Thoracic aorta (tissue), 2 donors: ENCODE measurements at places on chromosomes 7 and 10.

GRCh38 chr10:7756360-7756992 is 31.3 kb downstream of the KIN start:
- H3K4me3 ChIP-seq, result no peak overlapping the region
- no peak overlapping the region for H3K27ac ChIP-seq
- peaks cover 52% of the 10 kb centered on the region for H3K36me3 ChIP-seq
- no peaks in the 10 kb centered on the region for H3K27me3 ChIP-seq
- H3K4me1 ChIP-seq, result no peaks in the 10 kb centered on the region
- DNase-seq, result no peak

GRCh38 chr10:58385784-58386112 is 538 bp downstream of the TFAM start:
- no peaks in the 10 kb centered on the region for H3K27me3 ChIP-seq
- no peak for DNase-seq
- peaks cover 26% of the 10 kb centered on the region for H3K4me1 ChIP-seq
- peak overlapping the region; percentile 89 for H3K4me3 ChIP-seq

DNA sequence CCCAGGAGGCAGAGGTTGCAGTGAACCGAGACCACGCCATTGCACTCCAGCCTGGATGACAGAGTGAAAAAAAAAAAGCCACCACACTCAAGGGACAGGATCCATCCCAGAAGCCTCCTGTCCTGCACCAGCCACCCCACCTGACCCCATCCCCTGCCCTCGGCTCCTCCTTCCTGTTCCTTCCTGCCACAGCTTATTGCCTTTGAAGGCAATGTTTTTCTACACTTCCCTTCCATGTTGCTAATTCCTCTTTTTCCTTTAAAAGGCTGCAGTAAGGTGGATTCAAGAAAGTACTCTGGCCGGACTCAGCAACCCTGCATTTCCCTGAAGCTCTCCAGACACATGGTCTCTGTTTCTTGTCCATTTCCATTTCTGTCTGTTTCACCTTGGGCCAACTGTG is 80.9 kb downstream of the FAM171A1 start:
- H3K27ac ChIP-seq, result no peak overlapping the region
- H3K27me3 ChIP-seq, result no peaks in the 10 kb centered on the region
- H3K4me3 ChIP-seq, result no peak overlapping the region
- H3K4me1 ChIP-seq, result no peaks in the 10 kb centered on the region
- DNase-seq, result no peak

GRCh38 chr10:70804421-70804808 is 11.3 kb upstream of the SGPL1 start:
- H3K27me3 ChIP-seq, result no peaks in the 10 kb centered on the region
- no peaks in the 10 kb centered on the region for H3K36me3 ChIP-seq
- DNase-seq, result no peak
- no peak overlapping the region for H3K4me3 ChIP-seq
- no peak overlapping the region for H3K27ac ChIP-seq

DNA sequence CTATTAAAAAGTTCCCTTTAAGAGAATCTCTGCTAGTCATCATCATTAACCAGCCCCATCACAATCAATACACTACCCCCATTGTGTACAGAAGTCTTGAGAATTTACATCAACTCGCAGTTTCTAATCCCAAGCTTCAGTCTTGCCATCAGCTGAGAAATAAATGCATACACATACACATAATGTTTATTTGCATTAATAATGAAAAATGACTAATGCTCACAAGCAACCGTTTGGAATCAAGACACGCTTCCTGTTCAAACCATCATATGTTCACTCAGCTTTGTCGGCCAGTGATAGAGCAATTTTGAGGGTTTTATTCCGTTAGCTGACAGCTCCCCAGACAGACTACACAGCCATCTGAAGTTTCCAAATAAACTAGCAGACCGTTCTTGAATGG is 287.1 kb downstream of the SFMBT2 start:
- no peaks in the 10 kb centered on the region for H3K36me3 ChIP-seq
- no peak for DNase-seq
- no peaks in the 10 kb centered on the region for H3K27me3 ChIP-seq
- H3K4me1 ChIP-seq, result no peaks in the 10 kb centered on the region
- no peak overlapping the region for H3K4me3 ChIP-seq
- no peak overlapping the region for H3K27ac ChIP-seq

DNA sequence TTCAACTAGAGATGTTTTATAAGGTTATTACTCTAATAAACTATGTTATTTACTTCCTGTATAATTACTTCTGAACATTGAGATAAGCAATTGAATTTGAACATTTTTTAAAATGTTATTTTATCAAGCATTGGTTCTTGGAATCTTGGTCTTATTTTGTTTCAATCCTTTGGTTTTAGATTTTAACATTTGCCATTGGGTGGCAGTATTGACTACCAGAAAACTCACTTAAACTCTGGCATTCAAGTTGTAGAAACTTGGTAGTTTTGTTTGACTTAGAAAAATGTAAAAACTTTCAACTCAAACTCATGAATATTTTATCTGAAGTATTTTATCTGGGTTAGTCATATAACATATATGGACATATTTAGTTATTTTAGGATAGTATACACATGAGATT is 48.1 kb downstream of the ATRNL1 start:
- H3K27me3 ChIP-seq, result no peaks in the 10 kb centered on the region
- H3K27ac ChIP-seq, result no peak overlapping the region
- H3K36me3 ChIP-seq, result no peaks in the 10 kb centered on the region

GRCh38 chr7:5692112-5692844 is 89.2 kb downstream of the RNF216 start:
- H3K27ac ChIP-seq, result peak overlapping the region; percentile 96
- H3K27me3 ChIP-seq, result no peaks in the 10 kb centered on the region
- no peaks in the 10 kb centered on the region for H3K36me3 ChIP-seq

- no peaks in the 10 kb centered on the region for H3K36me3 ChIP-seq
- H3K4me1 ChIP-seq, result no peaks in the 10 kb centered on the region
- no peak for DNase-seq
- no peaks in the 10 kb centered on the region for H3K27me3 ChIP-seq
- H3K4me3 ChIP-seq, result no peak overlapping the region
Observed at GRCh38 chr7:81715984-81716588, 53.8 kb downstream of the HGF start.

DNA sequence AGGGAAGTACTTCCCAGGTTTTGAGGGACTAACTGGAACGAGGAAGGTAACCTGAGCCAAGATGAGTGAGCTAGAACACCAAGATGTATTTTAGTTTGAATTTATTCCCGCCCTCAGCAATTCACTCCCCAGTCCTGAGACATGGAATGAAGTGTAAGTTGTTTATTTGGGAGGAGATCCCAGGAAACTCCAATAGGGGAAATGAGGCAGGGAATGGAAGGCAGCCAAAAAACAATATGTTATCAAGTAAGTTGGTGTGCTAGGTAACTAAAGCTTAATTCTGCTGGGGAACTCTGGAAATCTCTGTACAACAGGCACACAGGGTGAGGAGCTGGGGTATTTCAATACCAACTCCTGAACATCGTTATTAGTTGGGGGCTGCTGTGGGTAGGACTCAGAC is 189.7 kb upstream of the HDAC9 start:
- H3K4me1 ChIP-seq, result peaks cover 21% of the 10 kb centered on the region
- no peak overlapping the region for H3K4me3 ChIP-seq
- DNase-seq, result no peak
- no peaks in the 10 kb centered on the region for H3K36me3 ChIP-seq
- no peak overlapping the region for H3K27ac ChIP-seq
- no peaks in the 10 kb centered on the region for H3K27me3 ChIP-seq

DNA sequence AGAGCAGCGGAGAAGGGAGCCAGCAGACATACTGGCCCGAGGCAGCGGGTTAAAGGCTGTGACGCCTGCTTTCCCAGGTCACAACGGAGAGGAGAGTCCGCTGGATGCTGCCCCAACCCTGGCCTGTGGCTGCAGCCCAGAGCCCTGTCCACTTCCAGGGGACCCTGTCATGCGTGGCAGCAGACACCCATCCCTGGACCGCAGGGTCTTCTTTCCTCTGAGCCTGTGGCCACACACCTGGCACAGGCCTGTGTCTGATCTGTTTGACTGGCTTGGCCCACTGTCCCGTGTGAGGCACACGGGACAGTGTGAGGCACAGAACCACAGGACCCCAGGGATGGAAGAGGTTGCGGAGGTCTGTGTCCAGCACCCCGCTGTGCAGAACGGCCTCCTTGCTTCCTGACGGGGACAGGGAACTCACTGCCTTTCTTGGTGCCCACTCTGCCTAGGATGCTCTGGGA is 42.4 kb downstream of the INSIG1 start:
- no peaks in the 10 kb centered on the region for H3K4me1 ChIP-seq
- H3K27me3 ChIP-seq, result no peaks in the 10 kb centered on the region
- H3K36me3 ChIP-seq, result no peaks in the 10 kb centered on the region
- H3K27ac ChIP-seq, result no peak overlapping the region
- no peak overlapping the region for H3K4me3 ChIP-seq
- DNase-seq, result no peak

DNA sequence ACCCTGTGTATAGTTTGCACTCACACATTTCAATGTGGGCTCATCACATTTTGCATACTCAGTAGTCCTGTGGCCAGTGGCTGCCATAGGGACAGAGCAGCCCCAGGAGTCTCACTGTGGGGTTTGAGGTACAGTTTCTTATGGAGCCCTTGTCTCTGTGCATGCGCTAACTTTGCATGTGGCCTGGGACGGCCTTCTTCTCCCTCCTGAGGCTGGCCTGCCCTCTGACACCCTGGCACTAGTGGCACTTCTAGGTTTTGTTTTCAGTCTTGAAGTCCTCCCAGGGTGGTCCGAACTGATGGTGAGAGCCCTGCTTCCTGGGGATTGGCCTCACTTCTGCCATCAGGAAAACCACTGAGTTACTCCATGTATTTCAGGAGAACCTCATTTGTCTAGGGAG is 21.2 kb downstream of the NACAD start:
- no peak overlapping the region for H3K27ac ChIP-seq
- no peak overlapping the region for H3K4me3 ChIP-seq
- no peaks in the 10 kb centered on the region for H3K27me3 ChIP-seq
- H3K4me1 ChIP-seq, result no peaks in the 10 kb centered on the region
- DNase-seq, result no peak
- peaks cover 48% of the 10 kb centered on the region for H3K36me3 ChIP-seq

GRCh38 chr7:1804310-1804709 is 134.2 kb downstream of the ELFN1 start:
- no peak overlapping the region for H3K27ac ChIP-seq
- H3K36me3 ChIP-seq, result no peaks in the 10 kb centered on the region
- H3K27me3 ChIP-seq, result no peaks in the 10 kb centered on the region
- no peak for DNase-seq
- no peak overlapping the region for H3K4me3 ChIP-seq

- no peaks in the 10 kb centered on the region for H3K4me1 ChIP-seq
- H3K27me3 ChIP-seq, result no peaks in the 10 kb centered on the region
- H3K36me3 ChIP-seq, result no peaks in the 10 kb centered on the region
- H3K27ac ChIP-seq, result no peak overlapping the region
- DNase-seq, result no peak
Observed at GRCh38 chr7:36949711-36950600, 225.7 kb upstream of the AOAH start.

GRCh38 chr7:8831376-8831775 is 398.0 kb downstream of the NXPH1 start:
- H3K4me1 ChIP-seq, result no peaks in the 10 kb centered on the region
- no peak overlapping the region for H3K4me3 ChIP-seq
- H3K27ac ChIP-seq, result no peak overlapping the region

DNA sequence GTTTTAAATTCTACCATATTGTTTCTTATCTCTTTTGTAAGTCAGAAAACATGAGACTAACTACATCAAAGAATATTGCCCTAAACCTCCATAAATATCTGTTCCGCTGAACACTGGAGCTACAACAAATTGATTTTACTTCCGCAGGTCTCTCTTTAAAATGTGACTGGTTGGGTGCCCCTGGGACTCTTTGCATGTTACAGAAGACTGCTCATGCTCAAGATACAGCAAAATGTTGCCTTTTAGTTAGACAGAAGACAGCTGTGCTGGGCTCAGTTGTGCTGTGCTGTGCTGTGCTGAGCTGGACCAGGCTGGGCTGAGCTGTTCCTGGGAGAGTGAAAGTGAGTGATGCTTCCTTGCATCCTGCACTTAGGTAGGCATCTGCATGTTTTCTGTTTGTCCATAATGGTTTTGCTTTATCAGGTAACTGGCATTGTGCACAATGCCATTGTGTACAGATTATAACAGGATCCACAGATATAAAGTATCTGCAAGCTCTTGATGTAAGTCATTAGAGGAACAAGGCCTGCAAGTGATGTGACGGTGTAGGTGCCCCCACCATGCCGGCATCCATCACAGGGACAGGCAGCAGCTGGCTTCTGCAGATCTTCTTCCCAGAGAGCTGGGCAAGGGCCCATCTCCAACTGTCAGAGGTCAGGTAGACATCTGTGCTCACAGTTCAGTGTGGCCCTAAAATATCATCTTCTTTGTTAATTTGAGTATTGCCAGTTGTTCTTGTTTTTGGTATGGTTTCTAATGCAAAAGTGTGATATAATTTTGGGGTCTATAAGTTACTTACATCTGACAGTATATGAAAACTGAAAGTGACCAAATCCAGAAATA is 972.5 kb upstream of the CELF2 start:
- H3K36me3 ChIP-seq, result no peaks in the 10 kb centered on the region

DNA sequence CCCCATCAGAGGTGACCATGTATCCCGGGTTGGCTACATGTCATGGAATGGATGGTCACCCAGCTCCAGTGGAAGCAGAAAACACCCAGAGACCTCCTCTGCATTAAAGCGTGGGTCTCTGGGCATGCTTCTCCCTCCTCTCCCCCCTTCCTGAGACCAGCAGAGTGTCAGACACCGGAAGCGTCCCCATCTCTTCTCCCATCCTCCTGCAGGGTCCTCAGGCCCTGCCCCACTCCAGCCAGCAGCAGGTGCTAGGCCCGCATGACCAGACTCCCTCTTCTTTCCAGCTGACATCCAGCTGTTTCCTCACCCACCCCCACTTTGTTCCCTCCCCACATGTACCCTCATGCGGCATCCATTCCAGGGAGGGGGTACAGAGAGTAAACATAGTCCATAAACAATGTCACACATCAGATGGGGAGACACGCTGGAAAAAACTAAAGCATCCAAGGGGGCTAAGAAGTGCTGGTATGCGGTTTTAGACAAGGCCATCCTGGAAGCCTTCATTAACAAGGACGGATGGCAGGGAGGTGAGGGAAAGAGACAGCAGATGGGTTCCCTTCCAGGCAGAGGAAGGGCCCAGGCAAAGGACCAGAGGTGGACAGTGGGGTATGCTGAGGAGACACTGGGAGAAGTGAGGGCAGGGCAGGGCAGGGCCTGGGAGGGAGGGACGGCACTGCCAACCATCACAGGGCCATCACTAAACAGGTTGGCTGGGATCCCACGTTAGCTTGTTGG is 12.5 kb upstream of the SLC18A3 start:
- H3K4me3 ChIP-seq, result no peak overlapping the region
- DNase-seq, result no peak
- no peaks in the 10 kb centered on the region for H3K4me1 ChIP-seq
- no peaks in the 10 kb centered on the region for H3K27me3 ChIP-seq
- H3K36me3 ChIP-seq, result no peaks in the 10 kb centered on the region
